ENCODE measurements at places on chromosomes 1 and 21. TPM values are rescaled to one million over a fixed set of nuclear protein-coding genes. Genes with fewer than 3 reads are reported as not detected.

Gene TSPEAR
- not detected for total RNA-seq

Gene PAPPA2
- total RNA-seq, result under 0.01 TPM

Gene MEF2D
- 2.7 TPM for total RNA-seq

Gene ACKR1
- total RNA-seq, result 0.32 TPM

Gene LENEP
- total RNA-seq, result not detected

Gene TMEM240
- total RNA-seq, result 2.9 TPM

Gene NEGR1
- 3.8 TPM for total RNA-seq

Gene S100A4
- total RNA-seq, result 7.9 TPM

Gene LMX1A
- not detected for total RNA-seq

Gene VPS26C
- 69.1 TPM for total RNA-seq

Gene CR2
- total RNA-seq, result not detected

Gene CEP104
- 17.8 TPM for total RNA-seq

Gene ARHGEF2
- 86.9 TPM for total RNA-seq

Gene UMODL1
- not detected for total RNA-seq

Gene MED8
- 70.5 TPM for total RNA-seq

Gene CYP4A22
- total RNA-seq, result not detected

Gene ANKRD35
- 0.32 TPM for total RNA-seq

Gene CLDN14
- 4.2 TPM for total RNA-seq

Data from epithelial cell of umbilical artery (primary cell).